ENCODE measurements at places on chromosomes 3 and 15.
A peak's percentile ranks its signal among the peaks of the same experiment; 100 is the strongest.

GRCh38 chr3:120506076-120506827 lies 55.5 kb upstream of the FSTL1 start:
- DNase-seq = no peak

- no peak for DNase-seq
Measured at GRCh38 chr15:65870889-65871533, 1.7 kb downstream of the RAB11A start.

GRCh38 chr15:94086341-94086740 lies 145.0 kb upstream of the MCTP2 start:
- DNase-seq = no peak

GRCh38 chr3:169822983-169823382 lies 10.3 kb upstream of the LRRC34 start:
- no peak for DNase-seq

DNA sequence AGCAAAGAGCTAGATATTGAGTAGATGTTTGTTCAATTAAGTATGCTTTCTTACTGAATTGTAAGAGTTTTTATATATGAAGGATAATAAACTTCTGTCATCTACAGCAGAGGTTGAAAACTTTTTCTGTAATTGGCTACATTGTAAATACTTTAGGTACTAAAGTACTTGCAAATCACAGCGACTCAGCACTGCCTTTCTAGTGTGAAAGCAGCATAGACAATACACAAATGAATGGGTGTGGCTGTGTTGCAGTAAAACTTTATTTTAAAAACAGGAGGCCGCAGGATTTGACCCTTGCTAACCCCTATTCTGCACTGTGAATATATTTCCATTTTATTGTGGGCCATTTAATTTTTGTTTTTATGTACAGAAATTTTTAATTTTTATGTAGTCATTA lies 104.3 kb upstream of the TMC3 start:
- no peak for DNase-seq

DNA sequence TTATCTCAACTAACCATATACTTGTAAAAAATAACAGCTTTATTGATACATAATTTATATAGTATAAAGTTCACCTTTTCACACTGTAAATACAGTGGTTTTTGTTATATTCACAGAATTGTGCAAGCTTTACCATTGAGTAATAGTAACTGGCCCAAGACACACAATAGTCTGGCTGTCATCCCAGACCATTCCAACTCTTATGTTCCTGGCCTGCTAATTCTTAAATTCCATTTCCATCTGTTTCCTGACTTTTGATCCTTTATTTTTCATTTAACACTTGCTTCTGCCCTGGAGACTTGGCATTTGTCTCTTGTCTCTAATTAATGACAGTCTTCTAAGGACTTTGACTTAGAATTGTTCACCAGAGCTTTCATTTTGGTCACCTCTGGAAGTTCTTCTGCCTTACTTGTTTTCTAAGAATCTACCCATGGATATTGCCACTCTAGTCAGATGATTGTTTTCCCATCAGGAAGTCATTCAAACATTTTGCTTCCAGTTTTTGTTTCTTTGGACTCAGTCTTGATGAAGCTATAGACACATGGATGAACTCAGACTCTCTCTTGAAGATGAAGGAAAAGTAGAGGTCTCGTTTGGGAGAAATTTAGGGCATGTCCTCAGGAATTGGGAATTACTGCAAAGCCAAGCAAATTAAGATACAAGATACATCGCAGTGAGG lies 27.2 kb upstream of the PLSCR4 start:
- DNase-seq = no peak

- no peak for DNase-seq
Measured at GRCh38 chr15:45254405-45254804, 2.4 kb downstream of the SLC28A2 start.

DNA sequence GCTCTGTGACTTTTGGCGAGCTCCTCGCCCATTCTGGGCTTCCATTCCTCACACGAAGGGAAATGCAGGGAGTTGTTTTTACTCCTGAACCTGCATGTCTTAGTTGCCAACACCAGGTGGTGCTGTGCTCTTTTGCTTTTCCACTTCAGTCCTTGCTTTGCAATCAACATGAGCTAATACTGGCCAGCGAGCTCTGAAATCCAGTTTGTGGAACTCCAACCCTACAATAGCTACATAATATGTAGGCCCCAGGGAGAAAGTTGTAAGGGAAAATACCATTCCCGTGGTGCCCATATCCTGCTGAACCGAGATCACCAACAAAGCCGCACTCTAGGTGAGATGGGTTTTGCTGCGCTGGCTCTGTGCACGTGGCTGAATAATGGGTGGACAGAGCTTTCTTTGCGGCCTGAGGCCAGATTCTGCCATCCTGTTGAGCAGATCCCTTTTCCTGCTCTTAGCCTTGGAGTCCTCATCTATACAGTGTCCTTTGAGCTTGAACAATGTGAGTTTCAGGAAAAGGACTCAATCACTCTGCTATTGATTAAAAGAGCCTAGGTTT lies 25.0 kb downstream of the LSM3 start:
- DNase-seq = peak; percentile 69

- DNase-seq = no peak
Measured at GRCh38 chr3:36762918-36763849, 1.2 kb downstream of the DCLK3 start.

DNA sequence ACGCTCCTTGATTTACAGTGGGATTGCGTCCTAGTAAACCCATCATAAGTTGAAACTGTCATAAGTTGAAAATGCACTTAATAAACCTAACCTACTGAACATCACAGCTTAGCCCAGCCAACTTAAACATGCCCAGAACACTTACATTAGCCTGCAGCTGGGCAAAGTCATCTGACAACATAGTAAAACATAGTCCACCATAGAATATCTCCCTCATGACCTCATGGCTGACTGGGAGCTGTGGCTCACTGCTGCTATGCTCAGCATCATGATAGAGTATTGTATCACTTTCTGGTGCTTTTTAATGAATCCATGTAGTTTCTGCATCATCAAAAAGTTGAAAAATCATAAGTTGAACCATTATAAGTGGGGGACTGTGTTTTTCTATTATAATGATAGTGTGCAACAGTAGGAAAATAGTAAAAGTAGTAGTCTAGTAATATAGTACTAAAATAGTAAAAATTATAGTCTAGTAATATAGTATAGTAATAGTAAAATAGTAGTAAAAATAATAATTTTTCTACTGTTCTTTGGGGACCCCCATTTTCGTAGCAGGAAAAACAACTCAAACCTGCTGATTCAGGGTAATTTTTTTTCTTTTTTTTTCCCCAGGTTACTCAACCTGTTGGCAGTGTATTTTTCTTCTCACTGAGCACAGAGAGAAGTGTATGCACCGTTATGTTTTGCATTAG lies 233.5 kb downstream of the MYRIP start:
- DNase-seq = no peak

- no peak for DNase-seq
Measured at GRCh38 chr3:3191675-3192285, 12.3 kb upstream of the CRBN start.

GRCh38 chr15:99307735-99308134 lies 56.5 kb downstream of the LRRC28 start:
- DNase-seq = no peak

DNA sequence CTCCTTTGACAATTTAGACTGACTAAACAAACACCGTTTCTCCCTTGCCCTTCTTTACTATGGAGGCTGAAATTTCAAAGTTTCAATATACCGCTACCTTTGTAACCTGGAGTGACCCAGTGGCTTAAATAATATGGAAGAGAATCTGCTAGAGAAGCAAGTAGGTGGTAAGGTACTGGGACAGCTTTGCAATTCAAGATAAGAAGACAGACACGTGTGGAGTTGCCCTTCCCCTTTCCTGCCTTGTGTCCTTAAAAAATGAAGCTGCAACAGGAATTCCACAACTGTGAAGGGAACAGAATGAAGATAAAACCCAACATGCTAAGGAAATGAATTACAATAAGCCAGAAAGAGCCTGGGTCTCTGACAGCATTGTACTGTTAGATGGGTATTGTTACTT lies 26.4 kb downstream of the CBLB start:
- DNase-seq = no peak

GRCh38 chr15:65409036-65409631 lies 13.6 kb downstream of the IGDCC4 start:
- no peak for DNase-seq

DNA sequence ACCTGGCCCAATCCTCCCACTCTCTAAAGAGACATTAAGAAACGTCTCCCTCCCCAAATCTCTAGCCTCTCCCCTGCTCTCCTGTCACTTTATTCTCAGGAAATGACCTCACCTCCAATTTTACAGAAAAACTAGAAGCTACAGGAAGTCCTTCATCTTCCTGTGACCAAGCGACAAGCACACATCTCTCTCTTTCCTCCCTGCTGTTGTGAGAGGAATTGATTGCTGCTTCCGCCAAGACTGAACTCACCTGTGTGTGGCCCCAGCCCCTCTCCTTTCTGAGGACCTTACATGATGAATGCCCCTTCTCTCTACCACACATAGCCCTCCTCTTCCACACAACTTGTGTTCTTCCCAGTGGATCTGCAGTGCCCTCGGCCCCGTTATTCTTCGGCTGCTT lies 18.2 kb downstream of the DNAJB8 start:
- DNase-seq = no peak

DNA sequence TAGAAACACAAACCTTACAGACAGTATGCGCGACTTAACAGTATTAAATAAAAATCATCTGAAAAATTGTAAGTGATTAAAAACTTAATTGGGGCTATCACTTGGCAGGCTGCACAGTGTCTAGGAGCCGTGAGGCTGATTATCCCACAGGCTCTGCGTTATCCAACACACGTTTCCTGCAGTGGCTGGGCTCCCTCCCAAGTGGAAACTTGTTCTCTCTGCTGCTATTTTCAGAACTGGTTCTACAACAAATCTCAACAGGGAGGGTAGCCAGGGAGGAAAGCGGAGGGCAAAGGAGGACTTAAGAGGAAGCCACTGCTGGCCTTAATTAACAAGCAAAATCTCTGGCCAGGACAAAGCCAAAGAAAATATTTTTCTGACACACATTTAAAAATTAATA lies 555.2 kb downstream of the MAGI1 start:
- peak; percentile 60 for DNase-seq

- no peak for DNase-seq
Measured at GRCh38 chr3:71728632-71729342, 3.6 kb upstream of the EIF4E3 start.

DNA sequence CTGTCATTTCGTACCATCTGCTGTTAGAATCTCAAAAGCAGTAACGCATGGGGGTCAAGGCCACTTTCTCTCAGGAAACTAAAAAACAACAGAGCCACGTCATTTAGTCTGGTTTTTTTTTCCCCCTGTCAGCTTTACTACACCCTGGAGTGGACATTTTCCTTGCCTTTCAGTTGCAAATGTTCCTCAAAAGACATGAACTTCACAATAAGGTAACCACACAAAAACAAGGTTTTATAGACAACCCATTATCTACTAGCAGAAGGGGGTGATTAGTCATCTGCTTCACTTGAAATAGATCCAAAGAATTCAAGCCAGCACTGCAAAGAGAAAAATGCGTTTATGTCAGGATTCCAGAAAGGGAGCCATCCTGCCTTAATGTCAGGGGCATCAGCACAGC lies 171.8 kb upstream of the CDIN1 start:
- DNase-seq = no peak

GRCh38 chr15:66293419-66294156 lies at the start of gene DIS3L:
Gene DIS3L (plus strand): TSS chr15:66293568. CDS start chr15:66293597, 29 bp downstream.
- peak; percentile 77 for DNase-seq

DNA sequence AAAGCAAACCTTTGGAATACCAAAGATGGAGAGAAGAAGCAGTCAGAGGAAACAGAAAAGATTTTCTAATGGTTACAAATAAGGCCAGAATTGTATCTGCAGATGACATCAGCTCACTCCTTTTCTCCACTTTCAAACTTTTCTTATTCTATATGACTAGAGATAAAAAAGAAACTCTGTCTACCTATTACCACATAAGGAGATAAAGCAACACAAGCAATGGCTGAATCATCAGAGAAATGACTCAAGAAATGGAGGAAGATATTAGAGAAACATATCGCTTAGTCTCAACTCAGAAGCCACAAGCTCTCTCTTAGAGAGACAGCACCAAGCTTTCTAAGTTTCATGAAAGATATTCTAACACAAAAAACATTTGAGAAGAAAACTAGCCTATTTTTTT lies 784.0 kb downstream of the ZPLD1 start:
- DNase-seq = no peak

- no peak for DNase-seq
Measured at GRCh38 chr3:108662142-108662738, 72.7 kb downstream of the DZIP3 start.

- no peak for DNase-seq
Measured at GRCh38 chr3:72113564-72113963, 328.6 kb upstream of the PROK2 start.

GRCh38 chr3:115525731-115526130 lies 97.6 kb upstream of the GAP43 start:
- DNase-seq = no peak

DNA sequence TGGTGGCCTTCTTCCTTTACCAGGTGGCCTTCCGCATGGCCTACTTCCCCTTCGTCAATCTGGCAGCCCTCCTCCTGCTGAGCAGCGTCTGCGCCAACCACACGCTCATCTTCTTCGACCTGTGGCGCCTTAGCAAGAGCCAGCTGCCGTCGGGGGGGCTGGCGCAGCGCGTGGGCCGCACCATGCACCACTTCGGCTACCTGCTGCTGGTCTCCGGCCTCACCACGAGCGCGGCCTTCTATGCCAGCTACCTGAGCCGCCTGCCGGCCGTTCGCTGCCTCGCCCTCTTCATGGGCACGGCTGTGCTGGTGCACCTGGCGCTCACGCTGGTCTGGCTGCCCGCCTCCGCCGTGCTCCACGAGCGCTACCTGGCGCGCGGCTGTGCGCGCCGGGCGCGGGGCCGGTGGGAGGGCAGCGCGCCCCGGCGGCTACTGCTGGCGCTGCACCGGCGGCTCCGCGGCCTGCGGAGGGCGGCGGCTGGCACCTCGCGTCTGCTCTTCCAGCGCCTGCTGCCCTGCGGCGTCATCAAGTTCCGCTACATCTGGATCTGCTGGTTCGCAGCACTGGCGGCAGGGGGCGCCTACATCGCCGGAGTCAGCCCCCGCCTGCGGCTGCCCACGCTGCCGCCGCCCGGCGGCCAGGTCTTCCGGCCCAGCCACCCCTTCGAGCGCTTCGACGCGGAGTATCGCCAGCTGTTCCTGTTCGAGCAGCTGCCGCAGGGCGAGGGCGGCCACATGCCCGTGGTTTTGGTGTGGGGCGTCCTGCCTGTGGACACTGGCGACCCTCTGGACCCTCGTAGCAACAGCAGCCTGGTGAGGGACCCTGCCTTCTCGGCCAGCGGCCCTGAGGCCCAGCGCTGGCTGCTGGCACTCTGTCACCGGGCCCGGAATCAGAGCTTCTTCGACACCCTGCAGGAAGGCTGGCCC lies 9.9 kb downstream of the DISP2 start:
- peak; percentile 83 for DNase-seq

- peak; percentile 19 for DNase-seq
Measured at GRCh38 chr15:31465083-31465955, 138.7 kb downstream of the KLF13 start.

DNA sequence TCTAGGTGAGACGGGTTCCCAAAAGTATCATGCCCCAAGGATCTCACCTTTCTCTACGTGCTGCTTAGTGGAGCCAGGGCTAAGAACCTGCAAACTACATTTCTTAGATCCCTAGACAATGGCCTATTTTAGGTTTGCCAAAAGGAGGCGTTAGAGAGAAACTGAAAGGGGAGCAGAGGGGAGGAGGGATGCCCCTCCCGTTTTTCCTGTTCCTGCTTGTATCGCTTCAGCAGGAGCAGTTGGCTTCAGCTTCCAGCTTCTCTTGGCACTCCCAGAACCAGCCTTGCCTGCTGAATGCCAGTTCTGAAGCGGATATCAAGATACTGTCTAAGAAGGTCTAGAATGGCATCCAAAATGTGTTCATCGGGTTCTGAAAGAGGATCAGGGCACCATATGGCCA lies 58.4 kb upstream of the ABHD17C start:
- DNase-seq = no peak
